ENCODE measurements at places on chromosomes 4 and X. TPM values are rescaled to one million over a fixed set of nuclear protein-coding genes. Genes with fewer than 3 reads are reported as not detected.

Gene SLC26A1
- not detected for total RNA-seq

Gene IL21
- not detected for total RNA-seq

GRCh38 chrX:68867458-68868112, 38.8 kb downstream of the EFNB1 start:
- DNase-seq, result no peak

GRCh38 chrX:47483306-47484268, 565 bp upstream of the ZNF41 start:
- peak; percentile 22 for DNase-seq

DNA sequence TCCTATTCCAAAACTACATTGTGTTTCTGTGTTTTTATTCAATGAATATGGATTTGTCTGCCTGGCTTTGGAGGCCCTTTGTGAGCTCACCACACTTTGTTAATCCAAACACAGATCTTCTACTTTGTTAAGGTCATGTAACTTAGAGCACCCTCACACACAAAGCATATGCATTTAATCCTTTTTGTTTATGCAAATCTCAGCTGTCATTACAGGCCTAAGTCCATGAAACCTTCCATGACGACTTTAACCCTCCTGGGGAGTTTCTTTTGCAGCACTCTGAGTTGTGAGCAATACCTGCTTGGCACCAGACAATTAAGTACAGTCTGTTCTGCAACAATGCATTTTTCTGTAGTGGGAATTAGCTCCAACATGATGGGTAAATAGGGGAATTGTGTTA, 14.9 kb downstream of the CCSER1 start:
- DNase-seq, result peak; percentile 23

DNA sequence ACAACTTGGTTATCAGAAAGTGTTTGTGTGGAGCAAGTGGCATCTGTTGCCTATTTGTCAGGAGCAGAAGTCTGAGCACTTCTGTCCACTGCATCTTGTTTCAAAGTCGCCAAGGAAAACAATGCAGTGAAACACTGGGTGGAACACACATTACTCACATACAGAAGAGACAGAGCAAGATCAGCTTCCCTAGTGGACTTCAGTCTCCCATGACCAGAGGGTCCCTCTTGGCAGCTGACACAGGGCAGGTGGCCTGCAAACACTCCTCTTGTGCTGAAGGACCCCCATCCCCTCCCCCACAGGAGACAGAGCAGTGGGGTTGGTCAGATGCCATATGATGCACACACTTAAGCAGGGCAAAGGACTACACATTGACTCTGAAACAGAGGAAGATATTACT, 3.6 kb upstream of the BBS12 start:
- DNase-seq, result no peak

GRCh38 chrX:22660756-22661155, 339.0 kb upstream of the DDX53 start:
- DNase-seq, result no peak
